Airway epithelial cell (primary cell): ENCODE measurements at places on chromosomes 2 and 18. TPM values are rescaled to one million over a fixed set of nuclear protein-coding genes. Genes with fewer than 3 reads are reported as not detected.

Gene COL4A3
- total RNA-seq, result not detected in 2 replicates

Gene GPBAR1
- 0.56 TPM in 1 of 2 replicates, not detected in the other for total RNA-seq

Gene PLGLB1
- total RNA-seq, result not detected in 2 replicates

Gene UPP2
- total RNA-seq, result not detected in 2 replicates

Gene COL3A1
- 16.9 and 18.9 TPM in 2 replicates for total RNA-seq

Gene PLEK
- 0.05 TPM in 1 of 2 replicates, not detected in the other for total RNA-seq

Gene SRD5A2
- not detected in 2 replicates for total RNA-seq

Gene TRPM8
- total RNA-seq, result not detected in 2 replicates

Gene HOXD3
- total RNA-seq, result not detected in 2 replicates

Gene KIAA2012
- total RNA-seq, result not detected in 2 replicates

Gene MLPH
- 3.8 and 7.8 TPM in 2 replicates for total RNA-seq

Gene AQP12B
- total RNA-seq, result not detected in 2 replicates

Gene MC5R
- not detected in 2 replicates for total RNA-seq

Gene TMEM247
- not detected in 2 replicates for total RNA-seq

Gene C1GALT1C1L
- total RNA-seq, result 0.21 and 2.2 TPM in 2 replicates

Gene ARHGAP28
- 1.4 and 2.4 TPM in 2 replicates for total RNA-seq

Gene SLC16A14
- total RNA-seq, result 2.4 and 3.7 TPM in 2 replicates

Gene HOXD12
- not detected in 2 replicates for total RNA-seq

Gene NDUFS1
- 73.6 and 137 TPM in 2 replicates for total RNA-seq

Gene HADHA
- 129 and 144 TPM in 2 replicates for total RNA-seq

Gene REEP1
- 0.14 TPM in 1 of 2 replicates, not detected in the other for total RNA-seq

Gene CFC1B
- not detected in 2 replicates for total RNA-seq

Gene GREB1
- total RNA-seq, result 0.07 TPM in 1 of 2 replicates, not detected in the other

Gene C1D
- total RNA-seq, result 30.4 and 43.1 TPM in 2 replicates
